ENCODE measurements at places on chromosomes 1 and 21.

- DNase-seq: no peak
Observed at GRCh38 chr21:35198982-35199732, 150.1 kb upstream of the RUNX1 start.

- DNase-seq: no peak
Observed at GRCh38 chr1:173056365-173056764, 5.6 kb upstream of the TNFSF18 start.

GRCh38 chr21:34635307-34635706, 20.4 kb upstream of the RCAN1 start:
- DNase-seq: no peak

- DNase-seq: no peak
Observed at GRCh38 chr1:198893763-198894444, 255.1 kb downstream of the PTPRC start.

DNA sequence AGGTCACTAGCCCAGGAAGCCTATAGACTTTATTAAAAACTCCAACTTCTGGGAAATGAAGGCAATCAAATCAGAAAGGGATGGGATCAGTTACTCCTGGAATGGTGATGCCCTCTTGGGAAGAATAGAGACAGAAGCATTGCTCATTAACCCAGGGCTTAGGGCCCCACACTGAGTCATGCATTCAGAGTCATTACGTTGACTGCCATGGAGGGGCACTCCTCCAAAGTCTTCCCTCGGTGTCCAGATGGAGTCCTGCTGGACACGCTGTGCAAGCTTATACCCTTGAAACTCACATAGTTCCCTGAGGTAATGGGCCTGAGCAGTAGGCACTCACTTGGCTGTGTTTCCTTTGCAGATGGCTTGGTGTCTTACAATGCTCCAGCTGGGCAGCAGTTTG, 35.2 kb upstream of the HSD17B7 start:
- DNase-seq: no peak

DNA sequence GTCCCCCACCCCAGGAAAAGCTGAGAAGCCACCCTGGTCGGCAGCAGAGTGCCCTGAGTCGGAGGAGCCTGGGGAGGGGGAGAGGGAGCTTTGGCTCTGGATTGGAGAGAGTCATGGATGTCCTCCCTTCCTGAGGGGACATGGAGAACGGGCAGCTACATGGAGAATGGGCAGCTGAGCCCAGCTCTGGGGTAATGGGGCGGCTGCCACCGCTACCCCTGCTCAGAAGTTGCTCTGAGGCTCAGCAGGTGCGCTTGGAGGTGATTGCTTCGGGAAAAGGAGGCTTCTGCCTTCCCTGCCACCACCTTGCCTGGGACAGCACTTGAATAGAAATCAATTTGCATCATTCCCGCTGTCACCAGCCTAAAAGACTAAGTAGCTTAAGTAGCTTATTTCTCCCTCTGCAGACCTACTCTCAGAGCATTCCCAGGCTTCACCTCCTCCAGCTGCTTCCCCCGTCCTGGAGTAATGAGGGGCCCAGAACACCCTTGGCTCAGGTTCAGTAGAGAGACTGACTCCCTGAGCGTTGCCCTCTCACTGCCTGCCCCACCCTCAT, 8.3 kb downstream of the DISP3 start:
- no peak for DNase-seq

- DNase-seq: no peak
Observed at GRCh38 chr1:29747196-29747595, 510.9 kb downstream of the PTPRU start.

GRCh38 chr1:215133532-215133931, 51.0 kb downstream of the KCNK2 start:
- no peak for DNase-seq

- DNase-seq: no peak
Observed at GRCh38 chr1:179955287-179955680, 674 bp downstream of the CEP350 start.

- no peak for DNase-seq
Observed at GRCh38 chr21:41846536-41846935, 32.6 kb downstream of the PRDM15 start.

DNA sequence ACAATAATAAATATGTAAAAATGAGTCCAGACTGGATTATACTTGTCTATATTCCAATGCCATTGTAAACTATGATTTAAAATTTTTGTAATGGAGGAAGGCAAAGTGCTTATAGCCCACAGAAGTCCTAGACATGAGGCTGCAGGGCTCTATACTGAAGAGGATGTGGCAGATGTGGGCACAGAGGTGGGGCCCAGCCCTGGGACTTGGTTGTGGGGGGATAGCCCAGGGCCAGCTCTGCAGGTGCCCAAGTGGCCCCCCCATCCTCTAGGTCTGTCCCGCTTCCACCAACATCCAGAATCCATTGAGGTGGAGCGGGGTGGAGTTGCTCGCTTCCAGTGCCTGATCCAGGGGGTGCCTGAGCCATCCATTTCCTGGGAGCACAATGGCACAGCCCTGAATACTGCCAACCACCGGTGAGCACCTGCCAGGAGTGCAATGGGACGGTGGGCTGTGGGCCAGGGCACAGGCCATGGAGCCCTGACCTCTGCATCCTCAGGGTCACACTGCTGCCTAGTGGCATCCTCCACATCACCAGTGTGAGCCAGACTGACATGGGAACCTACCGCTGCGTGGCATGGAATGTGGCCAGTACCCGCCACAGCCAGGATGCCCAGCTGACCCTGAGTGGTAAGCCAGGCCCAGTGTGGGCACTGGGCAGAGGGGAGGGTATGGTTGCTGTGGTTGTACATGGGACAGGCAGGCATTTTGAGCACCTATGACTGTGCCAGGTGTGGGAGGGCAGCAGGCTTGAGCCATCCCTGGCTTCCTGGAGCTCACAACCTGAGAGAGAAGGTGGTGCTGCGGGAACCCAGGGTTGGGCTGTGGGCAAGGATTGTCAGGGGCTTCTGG, 21.0 kb downstream of the SLC27A3 start:
- DNase-seq: no peak

GRCh38 chr1:92679980-92680379, 104.9 kb downstream of the EVI5 start:
- no peak for DNase-seq

DNA sequence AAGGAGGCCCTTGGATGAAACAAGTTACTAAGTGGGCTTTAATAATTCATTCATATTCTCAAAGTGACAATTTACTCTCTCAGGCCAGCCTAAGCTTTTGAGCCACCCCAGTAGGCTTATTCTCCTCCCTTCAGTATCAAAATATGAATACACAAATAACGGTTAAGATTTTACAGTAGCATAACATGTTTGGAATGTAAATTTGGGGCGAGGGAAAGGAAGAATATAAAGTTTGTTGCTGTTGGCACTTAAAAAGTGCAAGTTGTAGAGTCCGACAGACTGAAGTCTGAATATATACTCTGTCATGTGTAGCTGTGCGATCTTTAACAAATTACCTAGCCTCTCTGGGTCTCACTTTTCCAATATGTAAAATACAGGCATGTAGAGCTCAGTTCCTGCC, 22.6 kb upstream of the MYSM1 start:
- no peak for DNase-seq

DNA sequence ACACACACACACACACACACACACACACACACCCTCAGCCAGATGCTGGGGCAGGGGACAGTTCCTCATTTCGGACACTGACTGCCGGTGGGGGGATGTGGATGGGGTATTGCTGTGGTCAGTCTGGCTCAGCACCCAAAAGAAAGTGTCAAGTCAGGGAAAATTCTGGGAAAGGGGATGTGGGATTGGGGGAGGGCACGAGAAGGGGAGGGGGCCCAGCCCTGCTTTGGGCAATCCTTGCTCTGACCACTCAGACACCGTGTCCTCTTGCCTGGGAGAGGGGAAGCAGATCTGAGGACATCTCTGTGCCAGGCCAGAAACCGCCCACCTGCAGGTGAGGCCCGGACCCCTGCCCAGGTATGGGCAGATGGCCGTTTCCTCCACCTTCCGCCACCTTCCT, at the start of gene C1QC:
Gene C1QC, plus strand, starts transcription at position 253 of the 400 bp plus-strand sequence. CDS start 391 bp downstream, outside the sequence.
- DNase-seq: no peak

DNA sequence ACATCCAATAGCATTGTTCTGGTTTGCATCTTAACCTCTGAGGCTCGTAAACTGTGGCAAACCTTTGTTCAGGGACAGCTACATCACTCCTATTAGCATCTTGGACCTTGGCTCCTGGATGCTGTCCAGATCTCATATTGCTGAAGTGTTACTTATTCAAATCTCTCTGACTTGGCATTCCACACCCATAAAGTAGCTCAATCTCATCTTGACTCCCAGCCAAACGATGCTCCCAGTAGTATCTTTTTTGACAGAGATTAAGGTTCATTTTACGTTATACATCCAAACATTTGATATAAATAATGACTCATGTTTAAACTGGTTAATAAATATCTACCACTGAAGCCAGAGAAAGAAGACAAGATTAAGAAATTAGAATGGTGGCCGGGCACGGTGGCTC, 4.4 kb upstream of the FLVCR1 start:
- no peak for DNase-seq

GRCh38 chr1:53683986-53684740, 54.8 kb downstream of the GLIS1 start:
- no peak for DNase-seq

GRCh38 chr1:119114786-119115185, 25.7 kb downstream of the WARS2 start:
- DNase-seq: no peak

DNA sequence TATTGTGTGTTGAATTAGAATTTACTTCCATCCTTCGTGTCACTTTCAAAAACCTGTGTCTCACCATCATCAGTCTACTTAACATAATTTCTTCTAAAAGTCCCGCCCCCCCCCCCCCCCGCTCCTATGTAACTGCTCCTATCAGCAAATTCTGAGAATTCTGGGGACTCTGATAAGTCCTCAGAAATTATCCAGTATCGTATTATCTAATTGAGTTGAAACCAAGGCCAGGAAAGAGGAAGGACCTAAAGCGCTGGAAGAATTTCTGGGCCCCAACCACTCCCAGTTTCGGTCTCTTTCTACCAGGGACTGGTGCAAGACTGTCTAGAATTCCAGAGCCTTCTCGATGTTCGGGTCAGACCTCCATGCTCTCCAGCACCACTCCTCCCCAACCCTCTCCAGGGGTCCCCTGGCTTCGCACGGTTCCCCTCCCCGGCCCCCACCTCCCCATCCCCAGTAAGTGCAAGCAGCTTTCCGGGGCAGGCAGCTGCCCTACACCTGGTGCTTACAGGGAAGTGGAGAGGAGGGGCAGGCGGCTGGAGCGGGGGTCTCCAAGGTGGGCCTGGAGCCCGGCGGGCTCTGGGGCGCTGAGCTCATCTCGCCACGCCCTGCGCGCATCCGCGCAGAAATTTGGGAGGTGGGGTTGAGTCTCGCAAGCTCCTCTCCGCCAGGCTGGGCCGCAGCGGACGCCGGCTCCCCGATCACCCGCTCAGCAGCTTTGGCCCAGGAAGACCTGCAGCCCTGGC, 16.0 kb upstream of the ZNF496 start:
- DNase-seq: no peak

DNA sequence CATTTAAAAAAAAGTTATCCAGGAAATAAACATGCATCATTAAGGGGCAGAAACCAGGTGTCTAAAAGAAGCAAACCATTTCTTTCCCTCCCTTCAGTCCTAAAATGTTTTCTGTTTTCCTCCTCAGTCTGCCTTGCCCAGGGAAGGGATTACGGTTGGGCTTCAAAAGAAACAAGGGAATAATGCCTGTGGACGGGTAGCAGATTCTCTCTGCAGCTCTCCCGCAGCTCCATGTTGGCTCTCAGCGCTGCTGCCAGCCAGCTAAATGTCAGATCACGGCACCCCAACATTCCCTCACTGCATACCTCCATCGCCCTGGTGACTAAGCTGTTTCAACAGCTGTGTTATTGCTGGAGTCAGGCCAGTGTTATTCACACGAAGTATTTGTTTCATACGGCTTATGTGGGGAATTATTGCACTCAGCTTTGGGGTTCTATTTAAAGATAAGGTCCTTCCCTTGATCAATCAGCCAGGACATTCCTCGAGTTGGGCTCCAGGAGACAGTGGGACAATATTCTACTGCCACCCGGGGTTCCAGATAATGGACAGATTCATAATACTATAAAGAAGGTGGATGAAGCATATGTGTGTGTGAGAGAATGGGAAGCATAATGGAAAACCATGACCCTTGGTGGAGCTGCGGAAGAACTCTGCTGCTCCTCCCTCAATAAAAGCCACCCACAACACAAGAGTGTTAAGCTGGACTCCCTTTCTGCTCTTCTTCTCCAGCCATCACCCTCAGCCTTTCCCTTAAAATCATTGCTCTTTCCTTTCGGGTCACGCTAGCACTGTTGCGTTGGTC, 58.2 kb downstream of the WLS start:
- DNase-seq: no peak

GRCh38 chr1:205527931-205528330, 23.5 kb downstream of the CDK18 start:
- DNase-seq: no peak

DNA sequence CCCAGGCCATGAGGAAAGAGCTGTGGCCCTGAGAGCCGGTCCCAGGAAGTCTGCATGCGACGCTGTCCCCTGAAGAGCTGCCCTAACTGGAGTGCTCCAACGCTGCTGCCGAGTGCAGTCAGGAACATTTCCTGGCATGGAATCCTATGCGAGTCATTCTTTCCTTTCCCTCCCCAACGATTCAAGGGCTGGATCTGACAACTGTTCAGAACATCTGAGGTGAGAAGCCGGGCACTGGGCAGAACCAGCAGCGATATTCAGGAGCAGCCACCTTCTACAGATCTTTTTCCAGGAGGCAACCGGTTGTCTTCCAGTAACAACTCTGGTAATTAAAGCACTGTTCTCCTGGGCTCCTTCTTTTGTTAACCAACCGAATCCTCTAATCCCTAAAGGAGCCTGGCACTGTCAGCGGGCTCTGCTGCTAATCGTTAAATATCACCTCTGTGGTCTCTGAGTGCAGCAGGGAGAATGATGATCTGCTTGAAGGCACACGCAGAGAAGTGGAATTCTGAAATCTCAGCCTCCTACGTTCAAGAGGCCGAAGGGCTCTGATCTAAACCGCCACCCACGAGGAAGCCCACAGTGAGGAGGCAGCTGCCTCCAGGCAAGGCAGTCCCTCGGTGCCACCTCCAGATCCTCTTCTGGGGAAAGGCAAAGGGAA, 55.8 kb downstream of the SLC45A1 start:
- DNase-seq: no peak

- no peak for DNase-seq
Observed at GRCh38 chr21:45806042-45806441, 162.5 kb downstream of the PCBP3 start.

DNA sequence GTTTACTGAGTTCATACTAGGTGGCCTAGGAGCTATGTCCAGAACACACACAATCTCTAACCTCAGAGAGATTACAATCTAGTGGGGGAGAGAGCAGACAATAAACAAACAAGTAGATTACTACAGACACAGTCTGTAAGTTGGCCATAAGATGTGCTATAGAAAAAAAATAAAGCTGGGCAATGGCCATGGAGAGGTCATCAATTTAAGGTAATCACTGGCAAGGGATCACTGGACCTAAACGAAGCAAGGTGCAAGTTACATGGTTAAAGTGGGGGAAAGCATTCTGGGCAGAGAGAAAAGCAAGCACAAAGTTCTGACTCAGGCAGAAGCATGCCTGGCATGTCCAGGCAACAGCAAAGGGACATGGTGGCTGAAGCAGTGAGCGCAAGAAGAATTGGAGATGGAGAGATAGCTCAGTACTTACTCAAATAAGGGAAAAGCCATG, 147.0 kb downstream of the RERE start:
- no peak for DNase-seq

- DNase-seq: no peak
Observed at GRCh38 chr1:232066521-232066920, 439.9 kb downstream of the DISC1 start.
